ENCODE measurements at places on chromosomes 13 and 19. TPM values are rescaled to one million over a fixed set of nuclear protein-coding genes. Genes with fewer than 3 reads are reported as not detected.

The DZIP1 gene
- total RNA-seq: 75.1 TPM

DNA sequence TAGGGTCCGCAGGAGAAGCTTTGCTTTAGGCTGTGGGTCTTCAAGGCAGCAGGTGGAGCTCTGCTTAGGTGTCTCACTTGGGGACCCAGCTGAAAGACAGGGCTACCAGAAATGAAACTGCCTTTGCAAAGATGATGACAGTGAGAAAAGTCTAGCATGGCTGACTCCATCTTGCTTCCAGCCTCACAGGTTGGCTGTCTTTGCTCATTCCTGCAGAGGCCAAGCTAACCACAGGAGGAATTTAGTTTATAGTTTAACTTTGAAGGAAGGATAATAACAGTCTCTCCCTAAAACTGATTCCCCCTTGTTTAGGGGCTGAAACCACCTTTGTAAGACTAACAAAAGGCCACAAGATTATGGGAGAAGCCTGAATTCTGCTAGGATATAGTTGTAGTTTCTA lies 252.4 kb downstream of the UQCRFS1 start:
- no peak for DNase-seq

The SHC2 gene
- 14.3 TPM for total RNA-seq

GRCh38 chr19:6022570-6023064 lies 44.7 kb upstream of the RANBP3 start:
- no peak for DNase-seq

The SLC25A42 gene
- total RNA-seq: 2.3 TPM

DNA sequence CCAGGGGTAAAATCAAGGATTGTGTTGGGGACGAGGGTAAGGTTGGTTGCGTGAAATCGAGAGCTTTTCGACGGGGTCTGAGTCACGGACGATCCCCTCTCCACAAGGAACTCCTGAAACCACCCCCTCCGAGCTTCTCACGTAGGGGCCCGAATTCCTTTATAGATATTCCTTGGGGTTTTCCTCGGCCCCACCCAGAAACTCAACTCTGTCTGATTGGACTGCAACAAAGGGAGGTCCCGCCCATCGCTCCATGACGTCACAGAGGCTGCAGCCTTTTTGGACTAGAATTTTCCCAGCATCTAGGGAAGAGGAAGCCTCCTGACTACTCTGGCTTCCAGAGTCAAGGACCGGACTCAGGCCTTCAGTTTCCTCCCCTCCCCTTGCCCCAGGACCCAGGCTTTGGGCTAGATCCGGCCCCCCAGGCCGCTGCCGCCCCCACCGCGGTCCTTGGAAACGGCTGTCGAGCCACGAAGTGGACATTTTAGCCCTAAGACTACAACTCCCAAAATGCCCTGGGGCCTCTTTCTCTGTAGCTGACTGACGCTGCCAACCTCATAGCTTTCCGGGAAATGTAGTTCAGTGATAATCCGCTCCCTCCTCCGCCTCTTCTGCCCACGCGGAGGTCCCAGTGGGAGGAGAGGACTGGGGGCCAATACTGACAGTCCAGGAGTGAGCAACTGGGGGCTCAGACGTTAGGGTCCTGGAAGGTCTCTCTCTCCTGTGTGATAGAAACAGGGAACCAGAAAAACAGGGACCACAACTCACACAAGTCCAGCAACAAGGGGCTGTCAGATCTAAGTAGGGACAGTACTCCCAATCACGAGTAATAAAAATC lies at the start of gene IZUMO1:
TSS of gene IZUMO1 (minus strand) at position 172 of the 838 bp plus-strand sequence. CDS start 1,050 bp downstream, outside the sequence.
- peak; percentile 96 for DNase-seq

The PROZ gene
- not detected for total RNA-seq

DNA sequence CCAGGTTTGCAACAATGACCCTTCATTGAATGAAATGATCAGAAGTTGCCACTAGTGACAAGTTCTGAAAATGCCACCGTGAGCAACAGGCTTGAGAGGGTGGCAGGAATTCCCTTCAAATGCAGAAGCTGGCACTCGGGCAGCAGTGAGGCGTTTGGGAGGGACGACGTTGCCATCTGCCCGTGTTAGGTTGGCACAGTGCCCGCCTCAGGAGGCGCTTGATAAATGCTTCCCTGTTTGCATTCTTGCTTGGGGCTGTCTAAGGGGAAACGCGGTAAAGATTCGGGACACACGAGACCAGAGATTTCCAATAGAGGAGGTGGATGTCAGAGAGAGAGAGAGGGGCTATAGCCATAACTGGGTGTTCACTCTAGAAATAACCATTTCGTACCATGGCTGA lies 101.9 kb downstream of the TEX29 start:
- DNase-seq: peak; percentile 38

GRCh38 chr13:36431204-36432105 lies 840 bp upstream of the CCNA1 start:
- no peak for DNase-seq

The PPFIA3 gene
- 111 TPM for total RNA-seq

DNA sequence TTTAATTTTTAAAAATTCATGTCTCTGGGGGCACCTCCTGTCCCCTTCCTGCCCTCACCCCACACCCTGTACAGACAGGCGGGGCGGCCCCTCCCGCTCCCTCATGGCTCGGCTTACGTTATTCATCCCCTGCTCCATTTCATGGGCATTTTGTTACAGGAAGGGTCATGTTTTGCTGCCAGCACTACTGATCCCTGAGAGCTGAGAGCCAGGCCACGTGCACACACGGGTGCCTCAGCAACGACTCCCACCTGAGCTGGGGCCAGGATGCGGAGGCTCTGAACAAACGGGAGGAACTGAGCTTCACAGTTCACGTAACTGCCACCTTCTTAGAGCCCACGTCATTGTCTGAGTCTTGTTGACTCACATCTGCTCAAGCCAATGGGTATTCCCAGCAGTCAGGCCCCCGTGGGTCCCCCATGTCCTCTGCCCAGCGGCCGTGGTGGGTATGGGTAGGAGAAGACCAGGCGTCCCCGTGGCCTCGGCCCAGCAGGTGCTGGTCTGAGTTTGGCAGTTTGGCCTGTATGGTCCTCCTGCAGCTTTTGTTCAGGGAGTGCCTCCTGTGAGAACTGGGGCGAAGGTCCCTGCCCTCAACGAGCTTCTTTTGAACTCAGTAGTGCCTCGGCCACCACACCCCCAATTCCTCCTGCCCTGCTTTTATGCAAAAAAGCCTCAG lies 16.4 kb upstream of the TMEM255B start:
- no peak for DNase-seq

- peak; percentile 8 for DNase-seq
These were observed 166.8 kb downstream of the DCT start for GRCh38 chr13:94312511-94313216.

GRCh38 chr19:50551715-50552187 lies 16.5 kb downstream of the LRRC4B start:
- DNase-seq: peak; percentile 89

DNA sequence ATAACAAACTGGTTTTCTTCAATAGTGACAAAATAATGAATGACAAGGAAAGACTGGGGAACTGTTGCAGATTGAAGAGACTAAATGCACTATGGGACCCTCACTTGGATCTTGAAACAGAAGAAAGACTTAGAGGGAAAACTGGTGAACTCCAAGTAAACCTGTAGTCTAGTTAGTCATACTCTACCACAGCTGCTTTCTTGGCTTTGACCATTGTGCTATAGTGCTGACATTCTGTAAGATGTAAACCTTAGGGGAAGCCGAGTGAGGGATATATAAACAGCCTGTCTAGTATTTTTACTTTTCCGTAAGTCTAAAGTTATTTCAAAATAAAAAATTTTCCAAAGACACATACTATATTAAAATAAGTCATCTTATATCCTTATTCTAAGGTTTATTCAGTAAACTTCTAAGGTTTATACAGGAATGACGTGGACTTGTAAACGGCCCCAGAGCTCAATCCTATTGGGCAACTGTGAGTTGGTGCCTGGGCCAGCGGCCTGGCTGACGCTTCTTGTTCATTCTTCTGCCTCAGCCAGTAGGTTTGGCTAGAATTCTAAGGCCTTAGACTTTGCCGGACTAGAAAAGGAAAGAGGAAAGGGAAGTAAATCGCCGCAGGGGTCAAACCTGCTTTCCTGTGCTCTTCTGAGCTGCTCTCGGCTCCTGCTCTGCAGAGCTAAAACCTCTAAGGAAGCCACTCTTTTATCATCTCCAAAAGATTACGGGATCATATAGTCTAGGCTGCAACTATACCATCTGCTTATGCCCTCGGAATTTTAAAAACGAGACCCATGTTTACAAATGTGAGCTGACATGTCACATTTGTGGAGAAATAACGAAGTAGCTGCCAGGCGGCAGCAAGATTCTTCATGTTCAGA lies 33.6 kb upstream of the UBE2L5 start:
- DNase-seq: no peak

The TDRD12 gene
- 0.27 TPM for total RNA-seq

GRCh38 chr19:4557144-4557970 lies 2.1 kb downstream of the SEMA6B start:
- DNase-seq: no peak

The DNASE2 gene
- total RNA-seq: 68.4 TPM

GRCh38 chr13:22862478-22862877 lies 318.3 kb upstream of the SGCG start:
- DNase-seq: no peak

- no peak for DNase-seq
These were observed 11.7 kb upstream of the SPACA6 start for GRCh38 chr19:51681286-51681941.

GRCh38 chr13:36430247-36431203 lies 1.8 kb upstream of the CCNA1 start:
- peak; percentile 10 for DNase-seq

DNA sequence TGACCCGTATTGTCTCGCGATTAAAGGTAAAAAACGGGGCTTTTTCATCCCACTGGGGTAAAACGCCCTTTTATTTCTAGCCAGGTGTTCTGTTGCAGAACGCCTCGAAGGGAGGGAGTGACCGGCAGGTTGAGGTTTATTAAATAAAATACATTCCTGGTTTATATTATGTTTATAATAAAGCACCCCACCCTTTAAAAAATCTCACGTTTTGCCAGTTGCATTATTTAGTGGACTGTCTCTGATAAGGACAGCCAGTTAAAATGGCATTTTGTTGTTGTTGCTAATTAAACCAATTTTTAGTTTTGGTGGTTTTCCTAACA lies 25.1 kb upstream of the ZNF850 start:
- DNase-seq: no peak

DNA sequence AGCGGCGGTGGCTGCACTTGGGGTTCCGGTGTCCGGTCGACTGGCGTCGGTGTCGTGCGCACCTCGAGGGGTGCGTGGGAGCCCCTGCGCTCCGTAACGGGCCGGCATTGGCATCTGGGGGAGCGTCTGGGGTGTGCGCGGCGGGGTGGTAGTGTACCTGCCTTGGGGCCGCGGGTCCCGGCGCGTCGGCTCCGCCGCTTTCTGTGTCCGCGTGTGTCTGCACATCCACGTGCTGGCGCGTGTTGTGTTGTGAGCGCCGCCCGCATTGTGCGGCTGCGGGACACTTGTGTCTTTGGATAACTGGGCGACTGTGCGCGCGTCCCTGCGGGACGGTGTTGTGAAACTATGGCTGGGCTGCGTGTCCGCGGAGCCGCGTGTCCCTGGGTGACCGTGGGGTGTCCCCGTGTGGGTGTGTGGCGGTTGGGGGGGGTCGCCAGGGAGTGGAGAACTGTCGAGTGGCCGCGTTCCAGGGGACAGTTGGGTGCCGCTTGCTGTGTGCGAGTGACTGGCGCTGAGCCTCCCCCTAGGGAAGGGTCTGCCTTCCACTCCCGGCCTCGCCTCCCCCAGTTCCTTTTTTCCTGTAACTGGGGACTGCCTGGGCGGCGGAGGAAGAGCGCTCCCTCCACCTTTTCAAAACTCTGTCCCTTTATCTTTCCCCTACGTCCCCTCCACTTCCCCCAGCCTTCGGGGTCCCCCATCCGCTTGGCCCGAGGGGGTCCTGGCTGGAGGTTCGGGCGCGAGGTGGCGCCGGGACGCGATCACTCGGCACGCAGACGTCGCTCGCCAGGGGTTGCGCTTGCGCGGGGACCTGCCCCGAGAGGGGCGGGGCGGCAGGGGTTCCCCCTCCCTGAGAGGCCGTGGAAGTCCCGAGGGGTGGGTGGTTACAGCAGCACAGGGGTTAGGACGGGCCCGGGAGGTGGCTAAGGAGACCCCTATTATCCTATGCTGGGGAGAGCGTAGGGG lies 5.7 kb upstream of the NFIC start:
- DNase-seq: peak; percentile 57

DNA sequence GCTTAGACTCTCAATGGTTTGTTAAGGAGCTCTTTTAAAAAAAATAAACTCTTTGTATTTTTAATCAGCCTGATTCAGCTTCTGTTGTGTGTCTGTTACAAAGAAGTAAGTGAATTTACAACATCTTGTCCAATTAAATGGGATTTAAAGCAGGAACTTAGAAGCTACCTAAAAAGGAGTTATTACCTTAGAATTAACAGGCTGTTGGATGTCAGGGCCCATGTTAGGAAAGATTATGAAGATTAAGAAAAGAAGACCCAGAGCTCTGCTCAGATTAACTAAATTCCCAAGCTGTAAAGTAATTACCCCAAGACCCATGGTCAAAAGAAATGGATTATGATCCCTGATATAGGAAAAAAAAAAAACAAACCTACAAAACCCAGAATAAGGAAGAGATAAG lies 44.1 kb upstream of the ZNF780A start:
- no peak for DNase-seq

Data from G401 (cell line).